Urothelium cell line (cell line): ENCODE measurements at places on chromosomes 2 and 18.

DNA sequence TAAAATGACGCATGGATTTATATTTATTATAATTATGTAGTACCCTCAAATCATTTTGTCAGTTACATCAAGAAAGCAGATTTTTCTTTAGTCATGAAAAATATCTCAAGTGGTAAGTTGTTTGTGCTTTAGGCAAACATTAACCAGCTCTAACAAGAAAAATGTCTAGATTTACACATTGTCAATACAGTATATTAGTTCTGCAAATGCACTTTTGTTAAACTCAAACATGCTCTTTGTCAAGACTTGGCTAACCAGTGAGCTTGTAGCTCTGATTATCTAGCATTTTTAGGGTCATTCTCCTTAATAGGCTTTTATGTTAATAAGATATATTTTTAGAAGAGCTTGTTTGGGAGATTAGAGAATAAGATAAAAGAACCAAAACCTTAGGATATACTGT, 32.7 kb downstream of the SCRN3 start:
- DNase-seq: no peak

DNA sequence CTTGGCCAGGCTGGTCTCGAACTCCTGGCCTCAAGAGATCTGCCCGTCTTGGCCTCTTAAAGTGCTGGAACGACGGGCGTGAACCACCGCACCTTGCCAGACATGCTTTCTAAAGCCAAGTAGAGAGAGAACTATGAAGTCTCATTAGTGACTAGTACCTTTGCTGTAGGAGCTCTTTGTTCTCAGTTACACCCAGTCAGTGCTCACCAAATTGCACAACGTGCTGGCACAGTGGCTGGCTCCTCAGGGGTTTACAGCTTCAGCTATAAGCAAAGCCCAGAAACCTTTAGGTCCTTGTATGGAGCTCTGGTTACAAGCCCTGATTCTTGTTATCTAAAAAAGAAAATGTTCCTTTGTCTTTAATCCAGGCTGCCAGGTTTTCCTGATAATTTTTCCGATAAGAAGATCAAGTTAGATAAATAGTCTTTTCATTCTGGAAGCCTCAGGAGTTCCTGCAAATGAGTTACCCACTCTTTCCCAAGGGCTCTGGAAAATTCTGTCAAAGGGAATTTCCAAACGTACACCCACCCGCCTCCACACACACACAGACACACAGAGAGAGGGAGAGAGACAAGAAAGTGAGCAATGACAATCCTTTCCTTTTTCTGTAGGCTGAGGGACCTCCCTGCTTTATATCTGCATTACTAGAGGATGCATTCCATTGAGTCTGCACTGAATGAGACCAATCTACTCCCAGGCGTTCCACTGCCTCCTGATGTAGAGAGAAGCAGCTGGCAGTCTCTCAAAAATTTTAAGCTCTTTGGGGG, 100.2 kb upstream of the CSRNP3 start:
- DNase-seq: no peak

GRCh38 chr2:231919341-231920035, 6.7 kb downstream of the NPPC start:
- DNase-seq: no peak

GRCh38 chr2:238294393-238295143, 6.2 kb upstream of the PER2 start:
- no peak for DNase-seq

DNA sequence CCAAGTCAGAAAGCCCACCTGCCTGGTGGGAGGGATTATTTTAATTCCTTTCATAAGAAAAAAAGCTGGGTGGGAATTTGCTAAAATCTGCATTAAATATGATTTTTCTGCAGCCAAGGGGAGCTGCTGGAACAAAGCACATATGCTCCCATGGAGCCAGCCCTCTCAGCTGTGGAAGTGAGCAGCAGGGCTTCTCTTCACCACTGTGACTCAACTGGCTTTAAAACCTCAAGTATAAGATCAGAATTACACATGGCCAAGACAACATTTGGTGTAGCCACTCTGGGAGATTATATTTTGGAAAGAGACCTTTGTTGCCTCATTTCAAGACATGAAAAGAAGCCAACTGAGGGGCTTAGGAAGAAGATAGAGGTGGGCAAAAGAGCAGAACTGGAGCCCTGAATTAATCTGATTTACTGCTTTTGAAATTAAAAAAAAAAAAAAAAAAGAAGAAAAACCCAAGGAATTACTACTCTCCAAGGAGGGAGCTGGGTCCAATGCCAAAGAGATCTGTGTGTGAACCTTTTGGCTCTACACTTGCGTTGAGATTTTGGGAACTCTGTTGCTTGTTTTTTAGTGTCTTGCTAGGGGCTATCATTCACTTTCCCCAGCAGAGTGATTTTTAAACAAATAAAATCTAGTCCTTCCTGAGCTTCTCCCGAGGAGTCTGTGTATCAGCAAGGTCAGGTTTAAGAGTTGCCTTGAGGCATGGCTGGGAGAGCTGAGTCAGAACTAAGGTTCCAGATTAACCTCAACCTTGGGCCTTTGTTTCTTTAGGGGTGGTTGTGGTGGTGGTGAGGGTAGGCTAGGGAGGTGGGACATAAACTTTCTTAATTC, 6.0 kb downstream of the LHCGR start:
- no peak for DNase-seq

- no peak for DNase-seq
Observed at GRCh38 chr2:16188261-16188890, 248.0 kb downstream of the MYCN start.
